Fibroblast of skin of scalp (primary cell): ENCODE measurements at places on chromosomes 7 and 10.

GRCh38 chr7:44188480-44189225 is 586 bp downstream of the GCK start:
- no peak for DNase-seq

- DNase-seq, result peak; percentile 80
Measured at GRCh38 chr7:191981-192649, at the start of gene FAM20C. TSS of gene FAM20C (plus strand) at chr7:192571. CDS start at chr7:193200, 629 bp downstream.

DNA sequence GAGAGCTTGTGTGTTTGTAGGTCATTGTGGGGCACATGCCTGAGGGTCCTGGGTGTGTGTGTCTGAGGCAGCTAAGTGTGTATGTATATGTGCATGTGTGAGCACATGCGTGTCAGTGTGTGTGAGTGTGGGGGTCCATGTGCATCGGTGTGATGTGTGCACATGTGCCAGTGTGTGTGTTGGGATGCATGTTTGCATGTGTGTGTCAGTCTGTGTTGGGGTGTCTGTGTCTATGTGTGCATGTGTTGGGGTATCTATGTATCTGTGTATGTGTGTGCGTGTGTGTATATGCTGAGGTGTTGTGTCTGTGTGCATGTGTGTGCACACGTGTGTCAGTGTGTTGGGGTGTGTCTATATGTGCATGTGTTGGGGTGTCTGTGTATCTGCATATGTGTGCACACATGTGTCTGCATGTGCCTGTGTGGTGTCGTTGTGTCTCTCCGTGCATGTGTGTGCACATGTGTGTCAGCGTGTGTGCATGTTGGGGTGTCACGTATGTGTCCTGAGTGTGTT is 33.3 kb downstream of the PWWP2B start:
- no peak for DNase-seq

GRCh38 chr7:140619176-140619575 is 21.4 kb downstream of the DENND2A start:
- no peak for DNase-seq

DNA sequence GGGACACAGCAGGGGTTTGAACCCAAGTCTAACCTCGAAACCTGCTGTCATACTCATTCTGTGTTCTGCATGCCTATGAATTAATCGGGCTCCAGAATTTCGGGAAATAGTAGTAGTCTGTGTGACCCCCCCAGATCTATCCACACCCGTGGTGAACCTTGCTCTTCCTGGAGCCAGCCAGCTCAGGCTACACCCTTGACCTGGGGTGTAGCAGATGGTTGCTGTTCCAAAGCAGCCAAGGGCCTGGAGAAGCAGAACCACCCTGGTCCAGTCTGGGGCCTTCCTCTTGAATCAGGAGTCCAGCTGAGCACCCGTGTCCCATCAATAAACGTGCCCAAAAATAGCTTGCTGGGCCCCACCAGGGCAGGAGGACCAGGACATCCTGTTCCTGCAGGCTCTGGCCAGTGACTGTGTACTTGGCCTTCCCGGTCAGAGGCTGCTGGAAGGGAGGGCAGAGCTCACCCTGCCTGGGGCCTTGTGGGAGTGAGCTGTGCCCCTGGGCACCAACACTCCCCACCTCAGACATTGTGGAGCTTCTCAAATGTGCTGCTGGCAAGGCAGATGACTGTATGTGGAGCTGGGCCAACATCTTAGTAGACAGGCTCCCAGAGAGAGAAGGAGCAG is 101.2 kb upstream of the ZNF716 start:
- DNase-seq, result no peak

GRCh38 chr7:150307904-150308303 is 15.3 kb upstream of the LRRC61 start:
- no peak for DNase-seq

- peak; percentile 47 for DNase-seq
Measured at GRCh38 chr7:21617916-21618390, 75.1 kb downstream of the DNAH11 start.

DNA sequence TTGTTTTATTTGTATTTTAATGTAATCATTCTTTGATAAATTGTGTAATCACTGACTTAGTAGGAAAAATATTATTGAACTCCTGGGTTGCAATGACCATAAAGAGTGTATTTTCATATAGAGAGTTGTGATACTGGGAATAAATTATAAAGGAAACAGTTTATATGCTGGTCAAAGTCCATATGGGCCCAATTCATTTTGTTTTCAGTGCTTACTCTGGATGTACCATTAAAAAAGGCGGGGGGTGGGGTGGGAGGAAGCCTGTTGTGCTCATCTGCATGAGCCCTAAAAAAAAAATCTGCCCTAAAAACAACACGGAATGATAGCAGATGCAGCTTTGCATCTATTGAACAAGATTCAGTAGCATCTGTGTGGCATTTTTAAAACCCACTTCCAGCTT is 114.2 kb downstream of the BTRC start:
- DNase-seq, result no peak
